ENCODE measurements at places on chromosomes 12 and 14.

GRCh38 chr12:674272-674781, 11.1 kb upstream of the NINJ2 start:
- DNase-seq = peak; percentile 84

DNA sequence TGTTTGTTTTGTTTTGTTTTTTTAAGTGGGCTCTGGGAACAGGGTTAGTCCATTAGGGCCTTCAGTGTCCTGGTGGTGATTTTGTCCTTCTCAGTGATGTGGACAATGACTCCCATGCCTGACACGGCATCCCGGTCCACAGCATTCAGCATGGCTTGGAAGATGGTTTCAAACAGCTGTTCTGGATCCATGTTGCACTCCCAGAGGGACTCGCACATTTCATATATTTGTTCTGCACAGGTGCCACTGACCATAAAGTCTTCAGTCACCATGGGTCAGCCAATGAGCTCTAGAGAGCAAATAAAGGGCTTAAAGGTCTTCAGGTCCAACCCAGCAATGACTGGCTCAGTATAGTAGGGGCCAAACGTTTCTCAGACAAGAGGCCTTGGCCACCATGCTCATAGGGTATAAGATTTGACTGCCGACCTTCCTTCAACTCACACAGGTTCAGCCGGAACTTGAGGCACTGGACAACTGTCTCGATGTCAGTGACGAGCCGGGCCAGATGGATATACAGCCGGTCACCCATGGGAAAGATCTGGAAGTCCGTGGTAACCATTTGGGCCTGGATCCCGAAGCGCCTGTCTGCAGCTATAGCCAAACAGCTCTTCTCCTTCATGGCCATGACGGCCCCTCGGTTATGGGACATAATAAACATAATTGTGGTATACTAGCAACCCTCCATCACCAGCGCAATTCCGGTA, 18.0 kb downstream of the OR10P1 start:
- DNase-seq = no peak

GRCh38 chr14:54259821-54260220, 137.0 kb upstream of the CDKN3 start:
- DNase-seq = no peak

GRCh38 chr12:102659200-102659911, 179.0 kb upstream of the IGF1 start:
- no peak for DNase-seq

- no peak for DNase-seq
Measured at GRCh38 chr12:101675555-101675954, 21.9 kb upstream of the CHPT1 start.

DNA sequence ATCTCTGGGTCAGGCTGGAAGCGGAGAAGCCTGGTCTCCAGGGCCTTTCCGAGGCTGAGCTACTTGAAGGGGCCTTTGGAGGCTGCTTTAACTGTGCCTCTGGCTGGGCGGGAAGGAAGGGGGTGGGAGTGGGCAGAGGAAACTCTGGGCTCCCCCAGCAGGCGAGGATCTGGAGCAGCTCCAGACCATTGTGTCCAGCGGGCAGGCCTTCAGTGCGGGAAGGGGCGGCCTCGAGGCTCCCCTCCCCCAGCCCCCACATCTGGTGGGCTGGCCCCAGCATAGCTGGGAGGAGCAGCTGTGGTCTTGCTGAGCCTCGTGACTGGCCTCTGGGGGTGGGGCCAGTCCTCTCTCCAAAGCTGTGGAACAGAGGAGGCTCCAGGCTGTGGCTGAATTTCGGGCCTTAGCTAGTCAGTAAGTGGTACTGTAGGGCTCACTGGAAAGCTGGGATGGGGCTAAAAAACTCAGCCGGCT, 3.4 kb downstream of the TAMALIN start:
- no peak for DNase-seq

- no peak for DNase-seq
Measured at GRCh38 chr12:110373025-110373424, 30.5 kb downstream of the ANAPC7 start.

DNA sequence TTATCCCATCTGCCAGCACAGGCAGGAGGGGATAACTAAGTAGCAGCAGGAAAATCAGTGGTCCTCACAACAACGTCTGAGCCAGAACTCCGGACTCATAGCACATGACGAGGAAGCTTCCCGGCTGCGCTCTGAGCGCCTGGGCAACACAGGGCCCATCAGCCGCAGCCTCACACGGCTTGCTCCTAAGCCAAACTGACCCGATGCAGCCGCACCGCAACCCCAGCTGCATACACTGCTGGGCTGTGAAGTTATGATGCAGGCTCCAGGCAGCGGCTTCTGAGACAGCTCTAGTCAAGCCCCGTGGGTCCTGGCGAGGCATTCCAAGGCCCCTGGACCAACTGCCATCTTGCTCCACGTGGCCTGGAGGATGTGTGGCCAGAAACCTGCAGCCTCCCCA, 28.1 kb downstream of the ZFYVE21 start:
- no peak for DNase-seq

GRCh38 chr12:54355104-54355815, 9.0 kb downstream of the GPR84 start:
- no peak for DNase-seq

DNA sequence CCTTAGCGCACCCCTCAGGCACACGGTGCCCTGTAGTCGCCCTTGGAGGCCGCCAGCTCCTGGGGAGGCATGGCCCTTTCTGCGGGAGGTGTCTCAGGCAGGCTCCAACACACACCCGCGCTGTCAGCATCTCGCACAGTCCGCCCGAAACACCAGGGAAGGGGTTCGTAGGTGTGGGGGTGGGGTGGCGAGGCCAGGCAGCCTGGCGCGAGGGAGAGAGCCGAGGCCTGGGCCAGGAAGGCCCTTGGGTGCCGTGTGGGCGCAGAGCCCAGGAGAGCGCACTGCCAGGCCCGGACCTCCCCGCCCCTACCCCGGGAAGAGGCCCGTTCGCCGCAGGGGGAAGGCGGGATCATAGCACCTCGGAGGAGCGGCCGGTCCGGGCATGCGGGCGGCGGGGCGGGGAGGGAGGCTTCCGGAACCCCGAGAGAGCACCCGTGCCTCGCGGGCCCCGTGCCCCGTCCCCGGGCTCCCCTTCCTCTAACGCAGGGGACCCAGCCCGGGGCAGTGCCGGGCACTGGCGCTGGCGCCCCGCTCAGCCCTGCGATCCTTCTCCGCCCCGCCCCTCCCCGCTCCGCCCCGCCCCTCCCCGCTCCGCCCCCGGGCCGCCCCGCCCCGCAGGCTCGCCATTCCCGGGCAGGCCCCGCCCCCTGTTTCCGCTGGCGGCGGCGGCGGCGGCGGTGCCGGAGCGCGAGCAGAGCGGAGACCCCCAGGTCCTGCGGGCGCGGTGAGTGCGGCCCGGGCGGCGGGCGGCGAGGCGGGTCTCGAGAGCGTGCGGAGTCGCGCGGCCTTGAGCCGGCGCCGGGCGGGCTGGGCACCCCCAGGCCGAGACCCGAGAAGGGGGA, at the start of gene TSPAN9:
Gene TSPAN9, plus strand, starts transcription at position 650 of the 842 bp plus-strand sequence. CDS start 123,815 bp downstream, outside the sequence.
- DNase-seq = peak; percentile 67

- no peak for DNase-seq
Measured at GRCh38 chr12:91667694-91668093, 478.0 kb downstream of the BTG1 start.

DNA sequence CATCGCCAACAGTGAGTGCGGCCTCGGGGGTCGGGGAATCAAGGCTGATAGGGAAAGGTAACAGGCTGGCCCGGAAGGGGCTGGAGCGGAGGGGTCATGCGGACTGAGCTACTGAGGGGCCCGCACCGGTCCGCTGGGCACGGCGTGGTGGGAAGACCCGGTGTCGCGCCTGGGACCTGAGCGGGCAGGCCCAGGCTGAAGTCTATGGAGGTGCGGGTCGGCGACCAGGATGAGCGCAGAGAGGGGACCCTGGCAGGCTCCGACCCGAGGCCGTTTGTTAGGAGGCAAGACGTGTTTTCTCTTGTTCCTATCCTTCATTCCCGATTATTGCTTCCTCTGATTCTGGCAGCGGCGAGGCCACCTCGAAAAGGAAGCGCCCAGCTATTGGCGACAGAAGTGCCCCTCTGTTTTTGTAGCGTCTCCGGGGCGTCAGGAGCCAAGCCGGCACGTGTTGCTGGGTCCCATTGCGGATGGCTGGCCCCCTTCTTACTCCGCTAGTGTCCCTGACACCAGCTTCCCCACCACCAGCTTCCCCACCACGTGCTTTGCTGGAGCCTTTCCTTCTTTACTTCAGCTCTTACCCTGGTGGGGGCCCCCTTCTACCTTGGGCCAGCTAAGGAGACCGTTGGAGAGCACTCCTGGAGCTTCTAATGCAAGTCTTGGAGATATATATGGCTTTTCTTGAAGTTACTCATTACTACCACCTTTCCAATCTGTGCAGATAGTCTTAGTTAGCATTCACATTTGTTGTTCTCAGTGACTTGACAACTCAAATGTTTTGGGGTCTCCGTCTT, 653 bp downstream of the PA2G4 start:
- DNase-seq = peak; percentile 34

GRCh38 chr14:78153064-78153341, 17.2 kb upstream of the NRXN3 start:
- no peak for DNase-seq

All from activated naive CD4-positive, alpha-beta T cell treated with Interleukin-2 at 50 U/mL for 16 hours (primary cell).